ENCODE measurements at places on chromosomes 6 and 20.

DNA sequence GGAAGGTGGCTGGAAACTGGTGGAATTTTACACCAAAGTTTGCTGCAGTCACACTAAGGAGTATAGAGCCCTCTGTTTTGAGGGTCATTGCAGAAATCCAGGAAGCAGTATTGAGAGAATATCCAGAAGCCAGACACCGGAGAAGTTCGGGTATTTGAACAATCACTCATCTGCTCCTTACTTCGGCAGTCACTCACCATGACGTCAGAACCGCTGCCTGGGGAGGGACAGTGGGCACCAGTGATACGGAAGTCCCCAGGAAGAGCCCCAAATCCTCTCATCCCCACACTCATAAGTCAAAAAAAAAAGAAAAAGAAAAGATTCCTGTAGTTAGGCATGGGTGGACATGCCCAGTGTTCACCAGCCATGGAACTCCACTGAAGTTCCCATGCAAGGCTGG, 4.0 kb downstream of the LY6G5C start:
- no peak overlapping the region for H3K27ac ChIP-seq
- H3K4me1 ChIP-seq = peaks cover 11% of the 10 kb centered on the region
- no peak overlapping the region for H3K4me3 ChIP-seq
- no peaks in the 10 kb centered on the region for H3K27me3 ChIP-seq

DNA sequence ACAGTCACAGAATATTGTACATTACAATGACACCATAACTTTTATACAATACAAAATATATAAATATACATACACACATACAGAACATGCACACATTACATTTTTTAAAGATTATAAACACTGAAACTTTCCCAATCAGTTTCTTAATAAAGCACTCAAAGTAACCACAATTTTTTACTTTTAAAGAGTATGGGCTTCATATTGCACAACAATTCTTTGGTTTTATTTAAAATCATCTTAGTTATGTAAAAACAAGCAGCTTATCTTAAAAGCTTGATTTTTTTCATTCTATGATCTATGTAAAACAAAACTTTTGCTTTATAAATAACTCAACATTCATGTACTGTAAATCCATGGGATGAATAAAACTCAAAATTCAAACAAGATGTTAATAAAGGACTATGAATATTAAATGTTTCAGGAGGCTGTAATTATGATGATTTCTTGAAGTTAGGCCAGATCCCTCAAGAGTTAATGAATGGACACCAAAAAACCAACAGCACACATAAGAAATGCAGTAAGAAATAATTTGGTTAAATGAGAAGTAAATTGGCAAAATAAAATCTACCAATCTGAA, 93.1 kb upstream of the BCLAF1 start:
- no peaks in the 10 kb centered on the region for H3K27me3 ChIP-seq
- no peak overlapping the region for H3K27ac ChIP-seq
- DNase-seq = no peak
- no peaks in the 10 kb centered on the region for H3K4me1 ChIP-seq

DNA sequence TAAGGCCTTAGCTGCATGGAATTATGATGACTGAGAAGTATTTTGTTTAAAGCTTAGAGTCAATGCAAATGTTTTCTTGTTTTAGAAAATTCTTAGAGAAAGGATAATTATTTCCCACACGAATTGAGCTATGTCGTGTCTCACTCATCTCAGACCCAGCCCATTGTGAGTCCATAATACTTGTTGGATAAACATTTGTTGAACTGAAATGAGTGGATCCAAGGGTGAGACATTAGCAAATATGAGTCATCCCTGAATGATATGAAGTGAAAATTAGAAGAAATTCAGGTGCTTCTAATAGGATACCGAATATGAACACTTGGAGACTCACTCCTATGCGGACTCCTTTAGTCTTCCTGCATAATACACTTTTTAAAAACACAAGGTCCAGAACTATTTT, 41.6 kb upstream of the ARMC2 start:
- no peak overlapping the region for H3K27ac ChIP-seq
- H3K4me3 ChIP-seq = no peak overlapping the region
- no peaks in the 10 kb centered on the region for H3K36me3 ChIP-seq

DNA sequence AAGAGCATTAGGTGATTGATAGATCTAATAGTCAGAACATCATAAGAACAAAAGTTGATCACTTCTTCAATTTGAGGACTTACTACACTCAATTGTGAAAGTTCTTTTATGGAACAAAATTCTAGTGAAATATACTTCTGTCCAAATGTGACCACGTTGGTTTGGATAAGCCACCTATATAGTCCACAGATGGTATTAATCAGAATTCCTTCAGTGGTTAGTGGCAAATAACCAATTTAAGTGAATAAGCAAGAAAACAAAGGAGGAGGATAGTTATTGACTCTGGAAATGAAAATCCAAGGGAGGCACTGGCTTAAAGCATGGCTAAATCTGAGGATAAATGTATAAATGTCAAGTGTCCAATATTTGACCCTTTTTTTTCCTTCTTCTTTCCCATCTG, 268.5 kb upstream of the MARCKS start:
- no peaks in the 10 kb centered on the region for H3K36me3 ChIP-seq
- no peak overlapping the region for H3K27ac ChIP-seq
- no peak overlapping the region for H3K4me3 ChIP-seq
- peaks cover 2% of the 10 kb centered on the region for H3K4me1 ChIP-seq
- no peaks in the 10 kb centered on the region for H3K27me3 ChIP-seq

GRCh38 chr6:53461696-53462095, 83.2 kb downstream of the GCLC start:
- no peaks in the 10 kb centered on the region for H3K27me3 ChIP-seq
- H3K36me3 ChIP-seq = no peaks in the 10 kb centered on the region

DNA sequence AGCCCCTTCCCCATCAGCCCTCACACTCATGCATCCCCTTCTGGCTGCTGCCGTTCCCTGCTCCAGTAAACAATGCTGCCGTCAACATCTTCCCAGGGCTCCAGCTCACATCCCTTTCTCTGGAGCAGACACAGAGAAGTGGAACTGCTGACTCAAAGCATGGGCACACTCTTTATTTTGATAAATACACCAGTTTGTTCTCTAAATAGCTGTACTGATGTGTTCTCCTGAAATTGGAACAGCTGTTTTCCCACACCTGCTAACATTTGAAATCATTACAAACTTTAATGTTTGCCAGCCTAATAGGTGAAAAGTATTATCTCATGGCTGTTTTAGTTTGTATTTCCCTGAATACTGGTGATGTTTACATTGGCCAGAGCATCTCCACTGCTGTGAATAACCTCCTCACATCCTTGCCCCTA, 102.1 kb upstream of the NXT1 start:
- no peak overlapping the region for H3K27ac ChIP-seq
- no peaks in the 10 kb centered on the region for H3K36me3 ChIP-seq
- DNase-seq = peak; percentile 27
- H3K4me3 ChIP-seq = no peak overlapping the region

GRCh38 chr20:45097485-45098102, 3.3 kb downstream of the KCNS1 start:
- no peaks in the 10 kb centered on the region for H3K27me3 ChIP-seq
- H3K27ac ChIP-seq = no peak overlapping the region
- H3K4me1 ChIP-seq = peaks cover 16% of the 10 kb centered on the region
- no peak overlapping the region for H3K4me3 ChIP-seq
- H3K36me3 ChIP-seq = peaks cover 10% of the 10 kb centered on the region

DNA sequence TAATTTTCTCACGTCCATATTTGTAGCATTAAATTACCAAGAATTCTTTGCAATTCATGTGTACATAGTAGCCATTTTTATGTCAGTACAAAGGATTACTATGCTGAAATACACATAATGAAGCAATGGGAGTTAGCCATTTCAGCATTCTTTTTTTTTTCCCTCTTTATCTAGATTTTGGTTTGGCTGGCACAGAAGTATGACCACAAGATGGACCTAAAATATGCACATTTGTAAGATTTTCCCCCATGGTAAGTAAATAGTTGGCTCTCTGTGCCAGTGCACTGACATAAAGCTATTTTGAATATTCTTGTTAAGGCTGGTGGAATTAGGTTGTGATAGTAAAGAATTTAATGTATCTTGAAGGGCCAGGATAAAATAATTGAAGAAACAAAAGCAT, 486.1 kb upstream of the BTBD3 start:
- no peaks in the 10 kb centered on the region for H3K36me3 ChIP-seq
- no peak overlapping the region for H3K27ac ChIP-seq
- no peak for DNase-seq
- H3K4me3 ChIP-seq = no peak overlapping the region

- no peaks in the 10 kb centered on the region for H3K4me1 ChIP-seq
- H3K36me3 ChIP-seq = no peaks in the 10 kb centered on the region
- DNase-seq = no peak
- H3K27me3 ChIP-seq = no peaks in the 10 kb centered on the region
Observed at GRCh38 chr20:15655295-15655874, 917.9 kb downstream of the KIF16B start.

DNA sequence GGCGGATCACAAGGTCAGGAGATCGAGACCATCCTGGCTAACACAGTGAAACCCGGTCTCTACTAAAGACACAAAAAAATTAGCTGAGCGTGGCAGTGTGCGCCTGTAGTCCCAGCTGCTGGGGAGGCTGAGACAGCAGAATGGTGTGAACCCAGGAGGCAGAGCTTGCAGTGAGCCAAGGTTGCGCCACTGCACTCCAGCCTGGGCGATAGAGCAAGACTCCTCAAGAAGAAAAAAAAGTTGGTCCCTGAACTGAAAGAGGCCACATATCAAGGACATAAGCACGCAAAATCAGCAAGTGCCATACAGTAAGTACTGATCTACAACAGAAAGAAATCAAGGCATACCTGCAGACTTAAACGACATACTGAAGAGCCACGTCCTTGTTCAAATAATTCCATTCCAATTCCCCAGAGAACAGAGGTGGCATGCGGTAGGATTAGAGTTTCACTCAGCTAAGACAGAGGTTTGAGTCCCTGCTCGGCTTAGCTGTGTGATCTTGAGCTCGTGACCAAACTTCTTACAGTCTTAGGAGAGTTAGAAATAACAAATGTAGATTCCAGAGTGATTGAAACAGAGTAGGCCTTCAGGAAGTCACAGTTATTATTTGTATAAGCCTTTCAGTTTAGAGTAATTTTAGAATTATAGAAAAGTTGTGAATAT, 29.2 kb downstream of the B4GALT5 start:
- peak overlapping the region; percentile 88 for H3K27ac ChIP-seq
- peaks cover 12% of the 10 kb centered on the region for H3K36me3 ChIP-seq
- peaks cover 31% of the 10 kb centered on the region for H3K4me1 ChIP-seq
- no peak overlapping the region for H3K4me3 ChIP-seq
- no peaks in the 10 kb centered on the region for H3K27me3 ChIP-seq

DNA sequence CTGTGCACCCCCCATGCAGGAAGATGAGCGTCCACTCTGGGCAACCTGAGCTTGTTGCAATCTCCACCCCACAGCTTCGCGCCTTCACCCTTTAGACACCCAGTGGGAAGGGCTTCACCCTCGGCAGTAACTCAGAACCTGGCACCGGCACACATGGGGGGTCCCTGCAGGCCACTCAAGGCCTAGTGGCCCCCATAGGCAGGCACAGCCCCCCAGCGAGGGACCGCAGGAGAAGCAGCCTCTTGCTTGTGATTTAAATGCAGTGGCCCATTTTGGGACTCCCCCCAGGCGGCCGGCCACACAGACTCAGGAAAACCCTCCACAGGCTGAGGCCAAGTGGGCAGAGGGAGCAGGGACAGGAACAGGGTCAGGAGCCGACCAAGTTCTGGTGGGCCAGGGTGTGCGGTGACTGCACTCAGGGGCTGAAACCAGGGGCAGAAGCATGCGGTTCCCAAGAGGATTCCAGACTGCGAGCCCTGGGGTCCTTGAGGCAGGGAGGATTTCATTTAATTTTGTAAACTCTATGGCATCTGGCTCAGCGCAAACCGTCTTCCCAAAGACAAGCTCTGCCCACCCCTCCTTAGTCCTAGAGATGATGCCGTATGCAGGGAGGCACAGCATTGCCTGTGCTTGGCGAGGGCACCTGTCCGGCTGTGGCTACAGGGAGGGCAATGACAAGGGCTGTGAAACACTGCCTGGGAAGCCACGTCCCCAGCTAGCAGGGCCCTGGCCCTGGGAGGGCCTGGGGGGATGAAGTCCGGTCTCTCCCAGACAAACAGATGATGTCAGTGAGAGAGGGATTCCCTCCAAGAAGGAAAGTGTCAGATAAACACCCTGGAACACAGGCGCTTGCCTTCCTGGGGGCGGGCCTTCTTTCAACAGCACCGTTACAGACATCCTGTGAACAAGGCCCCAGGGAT, 52.9 kb upstream of the GPR31 start:
- no peaks in the 10 kb centered on the region for H3K4me1 ChIP-seq
- DNase-seq = no peak
- H3K4me3 ChIP-seq = no peak overlapping the region
- H3K27ac ChIP-seq = no peak overlapping the region
- H3K27me3 ChIP-seq = peaks cover 15% of the 10 kb centered on the region

- peaks cover 11% of the 10 kb centered on the region for H3K4me1 ChIP-seq
- H3K27ac ChIP-seq = no peak overlapping the region
- DNase-seq = no peak
- H3K27me3 ChIP-seq = peaks cover 16% of the 10 kb centered on the region
Observed at GRCh38 chr20:64145458-64146300, 18.6 kb upstream of the MYT1 start.

DNA sequence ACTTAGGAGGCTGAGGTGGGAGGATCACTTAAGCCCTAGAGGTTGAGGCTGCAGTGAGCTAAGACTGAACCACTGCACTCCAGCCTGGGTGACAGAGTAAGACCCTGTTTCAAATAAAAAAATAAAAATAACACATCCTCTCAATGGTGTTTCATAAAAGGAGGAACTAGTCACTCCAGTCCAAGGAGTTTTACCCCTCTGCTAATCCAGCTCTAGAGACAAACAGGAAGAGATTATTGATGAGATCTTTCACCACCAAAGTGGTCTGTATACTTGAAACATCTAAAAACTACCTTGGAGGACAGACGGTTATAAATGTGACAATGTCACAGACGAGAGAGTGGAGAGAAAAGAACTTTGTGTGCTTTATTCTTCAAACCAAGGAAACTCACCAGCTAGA, 58.2 kb downstream of the PIGU start:
- H3K27me3 ChIP-seq = no peaks in the 10 kb centered on the region
- no peak for DNase-seq
- no peaks in the 10 kb centered on the region for H3K4me1 ChIP-seq
- no peak overlapping the region for H3K4me3 ChIP-seq
- no peak overlapping the region for H3K27ac ChIP-seq

GRCh38 chr6:143368426-143368825, 82.1 kb downstream of the ADAT2 start:
- H3K27ac ChIP-seq = no peak overlapping the region
- H3K27me3 ChIP-seq = no peaks in the 10 kb centered on the region
- H3K36me3 ChIP-seq = no peaks in the 10 kb centered on the region
- no peaks in the 10 kb centered on the region for H3K4me1 ChIP-seq

DNA sequence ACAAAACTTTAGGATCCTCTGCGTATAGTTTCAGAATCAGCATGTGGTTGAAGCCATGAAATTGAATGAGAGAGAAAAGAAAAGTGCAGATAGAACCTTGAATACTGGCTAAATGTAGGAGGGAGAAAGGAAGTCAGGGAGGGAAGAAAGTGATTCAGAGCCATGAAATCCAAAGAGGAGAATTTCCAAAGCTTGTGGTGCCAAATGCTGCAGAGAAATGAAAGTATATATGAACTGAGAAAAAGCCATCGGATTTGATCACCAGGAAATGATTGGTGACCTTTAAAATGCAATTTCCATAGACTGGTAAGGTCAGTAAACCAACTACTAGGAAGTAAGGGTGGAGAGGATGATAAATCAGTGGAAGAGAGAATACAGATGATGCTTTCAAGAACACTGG, 142.3 kb downstream of the TFAP2A start:
- H3K36me3 ChIP-seq = no peaks in the 10 kb centered on the region
- peaks cover 2% of the 10 kb centered on the region for H3K4me1 ChIP-seq
- no peak overlapping the region for H3K4me3 ChIP-seq
- H3K27ac ChIP-seq = no peak overlapping the region
- no peak for DNase-seq

- no peak overlapping the region for H3K4me3 ChIP-seq
- H3K36me3 ChIP-seq = no peaks in the 10 kb centered on the region
- DNase-seq = no peak
- peaks cover 1% of the 10 kb centered on the region for H3K4me1 ChIP-seq
Observed at GRCh38 chr20:59623583-59623982, 19.2 kb downstream of the PHACTR3 start.
